Right atrium auricular region (tissue), 2 donors: ENCODE measurements at places on chromosomes 5 and 9. TPM values are rescaled to one million over a fixed set of nuclear protein-coding genes. Genes with fewer than 3 reads are reported as not detected.

Gene NEUROG1
- not detected for total RNA-seq

GRCh38 chr5:123520677-123521247, 8.8 kb downstream of the CSNK1G3 start:
- no peaks in the 10 kb centered on the region for H3K36me3 ChIP-seq
- DNase-seq = no peak
- no peaks in the 10 kb centered on the region for H3K27me3 ChIP-seq

DNA sequence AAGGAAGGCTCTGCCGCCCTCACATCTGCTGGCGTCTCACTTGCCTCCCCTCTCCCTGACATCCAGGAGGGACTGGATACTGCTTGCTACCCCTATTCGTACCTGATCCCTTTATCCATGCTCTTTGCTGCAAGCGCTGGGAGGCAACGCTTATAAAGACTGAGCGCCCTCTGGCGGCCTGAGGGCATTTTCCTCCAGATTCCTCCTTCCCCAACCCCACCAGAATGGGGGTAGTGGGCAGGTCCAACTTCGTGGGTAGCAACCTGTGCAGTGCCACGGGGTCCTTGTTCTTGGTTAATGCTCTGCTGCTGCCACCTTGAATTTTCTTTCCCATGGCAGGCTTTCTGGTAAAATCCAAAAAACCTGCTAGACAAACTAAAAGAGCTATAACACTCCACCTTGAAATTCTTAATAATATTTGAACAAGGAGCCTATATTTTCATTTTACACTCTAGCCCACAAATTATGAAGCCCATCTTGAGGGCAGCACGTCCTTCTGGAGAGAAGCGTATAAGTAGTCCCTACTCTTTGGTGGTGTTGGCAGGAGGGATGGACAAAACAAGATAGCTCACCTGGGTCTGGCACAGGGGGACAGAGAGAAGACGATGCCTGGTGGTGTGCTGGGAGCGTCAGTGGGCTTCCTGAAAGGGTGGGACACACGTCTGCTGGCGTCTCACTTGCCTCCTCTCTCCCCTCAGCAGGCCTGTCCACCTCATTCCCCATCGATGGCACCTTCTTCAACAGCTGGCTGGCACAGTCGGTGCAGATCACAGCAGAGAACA, 52.5 kb downstream of the JADE2 start:
- no peak overlapping the region for H3K4me3 ChIP-seq
- DNase-seq = peak; percentile 85
- peaks cover 64% of the 10 kb centered on the region for H3K36me3 ChIP-seq
- no peaks in the 10 kb centered on the region for H3K27me3 ChIP-seq

Gene DNAH5
- not detected for total RNA-seq

GRCh38 chr5:34687269-34688011, 31.3 kb downstream of the RAI14 start:
- no peak overlapping the region for H3K27ac ChIP-seq
- H3K36me3 ChIP-seq = no peaks in the 10 kb centered on the region
- no peaks in the 10 kb centered on the region for H3K27me3 ChIP-seq
- H3K4me1 ChIP-seq = peaks cover 52% of the 10 kb centered on the region
- no peak for DNase-seq

DNA sequence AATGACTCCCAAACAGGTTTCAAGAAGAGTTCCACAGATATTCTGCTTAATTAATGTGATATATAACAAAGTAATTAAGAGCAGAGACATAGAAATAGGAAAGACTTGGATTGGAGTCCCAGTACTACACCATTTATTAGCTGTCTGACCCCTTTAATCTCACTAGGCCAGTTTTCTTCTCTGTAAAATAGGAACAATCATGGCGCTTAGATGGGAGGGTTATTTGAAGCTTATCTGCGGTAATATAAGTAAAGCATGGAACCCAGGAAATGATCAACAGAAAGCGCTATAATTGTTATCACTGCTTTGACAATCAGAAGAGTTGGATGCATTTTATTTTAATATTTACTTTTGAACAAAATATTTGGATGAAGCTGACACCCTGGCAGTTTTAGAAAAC, 71.3 kb upstream of the IFNE start:
- H3K36me3 ChIP-seq = no peaks in the 10 kb centered on the region
- H3K4me3 ChIP-seq = no peak overlapping the region
- H3K27me3 ChIP-seq = peaks cover 6% of the 10 kb centered on the region
- H3K4me1 ChIP-seq = no peaks in the 10 kb centered on the region
- DNase-seq = no peak

DNA sequence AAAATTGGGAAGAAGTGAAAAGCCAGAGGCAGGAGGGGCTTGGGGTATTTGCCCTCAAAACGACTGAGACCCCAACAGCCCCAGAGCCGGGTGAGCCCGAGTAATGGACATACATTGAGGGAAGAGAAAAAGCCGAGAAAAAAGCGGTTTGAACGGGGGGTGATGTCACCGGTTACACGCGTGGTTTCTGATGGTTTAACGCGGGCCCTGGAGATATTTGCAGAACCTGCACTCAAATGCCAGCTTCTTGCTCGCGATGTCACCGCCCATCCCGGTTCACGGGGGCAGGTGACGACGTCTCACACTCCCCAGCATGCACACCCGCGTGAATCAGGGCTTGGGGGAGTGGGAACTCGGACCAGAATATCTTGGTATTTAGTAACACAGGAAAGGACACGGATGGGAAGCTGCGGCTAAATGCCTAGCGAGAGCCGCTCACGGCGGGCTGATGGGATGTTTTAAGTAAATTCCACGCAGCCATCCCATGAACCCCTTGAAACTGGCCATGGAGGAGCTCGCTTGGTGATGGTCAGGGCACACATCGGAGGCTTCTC, 102.0 kb upstream of the RAPGEF1 start:
- H3K27me3 ChIP-seq = no peaks in the 10 kb centered on the region
- H3K36me3 ChIP-seq = no peaks in the 10 kb centered on the region
- H3K4me3 ChIP-seq = no peak overlapping the region
- H3K27ac ChIP-seq = no peak overlapping the region
- no peaks in the 10 kb centered on the region for H3K4me1 ChIP-seq

Gene ENTREP1
- 16.2 TPM for total RNA-seq

DNA sequence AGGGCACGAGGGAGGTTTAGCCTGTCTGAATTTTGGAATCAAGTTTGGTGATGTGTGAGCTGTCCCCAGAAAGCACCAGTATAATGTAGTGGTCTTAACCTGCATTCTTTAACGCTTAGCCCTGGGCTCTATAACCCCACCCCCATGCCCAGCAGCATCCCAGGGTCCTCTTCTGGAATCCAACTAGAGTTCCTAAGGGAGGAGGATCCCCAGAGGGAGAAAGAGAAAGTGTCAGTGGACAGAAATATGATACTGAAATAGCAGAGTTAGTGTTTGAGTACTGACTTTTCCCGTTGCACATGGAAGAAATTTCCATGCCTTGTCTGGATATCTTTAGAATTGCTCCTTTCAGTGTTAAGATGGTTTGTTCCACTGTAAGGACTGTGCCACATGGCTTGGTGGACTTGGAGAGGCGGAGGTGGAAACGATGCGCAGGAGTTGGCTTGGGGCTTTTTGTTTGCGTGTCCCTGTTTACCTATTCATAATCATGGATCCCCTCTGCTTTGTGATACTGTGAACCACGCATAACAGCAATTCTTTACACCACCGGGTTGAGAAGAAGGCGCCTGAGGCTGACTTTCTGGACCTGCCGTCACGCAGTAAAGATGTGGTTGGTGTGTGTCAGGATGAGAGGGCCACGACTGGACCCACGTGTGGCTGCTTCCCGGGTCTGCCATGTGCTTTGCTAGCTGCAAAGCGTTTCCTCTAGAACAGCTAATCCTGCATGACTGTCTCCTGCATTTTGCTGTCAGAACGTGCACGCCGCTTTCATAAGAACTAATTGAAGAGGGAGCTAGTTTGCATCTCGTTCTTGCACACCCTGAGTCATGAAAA, 142.3 kb downstream of the SMARCA2 start:
- H3K27me3 ChIP-seq = no peaks in the 10 kb centered on the region
- peak overlapping the region; percentile 57 for H3K4me3 ChIP-seq
- DNase-seq = no peak
- H3K27ac ChIP-seq = peak overlapping the region; percentile 79
- H3K36me3 ChIP-seq = peaks cover 2% of the 10 kb centered on the region

GRCh38 chr5:123180178-123180577, 91.1 kb downstream of the PRDM6 start:
- no peaks in the 10 kb centered on the region for H3K36me3 ChIP-seq
- peak; percentile 64 for DNase-seq
- H3K27me3 ChIP-seq = no peaks in the 10 kb centered on the region
- no peak overlapping the region for H3K4me3 ChIP-seq
- no peaks in the 10 kb centered on the region for H3K4me1 ChIP-seq

GRCh38 chr9:71519098-71519696, 249.1 kb downstream of the CEMIP2 start:
- H3K36me3 ChIP-seq = no peaks in the 10 kb centered on the region
- no peaks in the 10 kb centered on the region for H3K27me3 ChIP-seq
- H3K4me1 ChIP-seq = no peaks in the 10 kb centered on the region
- no peak overlapping the region for H3K27ac ChIP-seq
- H3K4me3 ChIP-seq = no peak overlapping the region
- DNase-seq = no peak

GRCh38 chr5:43256261-43256966, 56.8 kb downstream of the HMGCS1 start:
- H3K4me3 ChIP-seq = no peak overlapping the region
- no peaks in the 10 kb centered on the region for H3K36me3 ChIP-seq
- H3K4me1 ChIP-seq = no peaks in the 10 kb centered on the region
- DNase-seq = no peak
- H3K27ac ChIP-seq = no peak overlapping the region

- no peak for DNase-seq
- H3K36me3 ChIP-seq = no peaks in the 10 kb centered on the region
- no peaks in the 10 kb centered on the region for H3K4me1 ChIP-seq
- no peak overlapping the region for H3K27ac ChIP-seq
- no peaks in the 10 kb centered on the region for H3K27me3 ChIP-seq
Measured at GRCh38 chr5:36733183-36733582, 126.8 kb downstream of the SLC1A3 start.

Gene ITGA2
- 1.5 TPM for total RNA-seq

Gene ANKRD31
- total RNA-seq = 0.07 TPM
